ENCODE measurements at places on chromosomes 12 and 14.

- no peak for DNase-seq
Observed at GRCh38 chr12:92436856-92437255, 265.9 kb upstream of the PLEKHG7 start.

DNA sequence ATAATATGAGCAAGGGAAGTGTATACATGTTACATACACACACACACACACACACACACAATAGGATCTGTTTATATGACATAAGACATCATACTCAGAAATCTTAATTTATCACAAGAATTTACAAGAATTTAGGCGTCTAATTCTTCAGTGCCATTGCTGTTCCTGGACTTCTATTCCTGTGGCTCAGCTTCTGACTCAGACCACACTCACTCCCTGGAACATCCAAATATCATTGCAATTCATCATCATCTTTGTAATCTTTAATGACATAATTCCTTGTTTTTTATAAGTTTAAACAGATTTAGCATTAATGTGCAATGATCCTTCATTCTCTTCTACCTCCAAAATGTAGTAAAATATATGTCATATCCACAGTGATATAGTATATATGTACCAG lies 544.2 kb downstream of the FOXG1 start:
- DNase-seq, result peak; percentile 23

GRCh38 chr12:97308576-97309198 lies 153.9 kb upstream of the RMST start:
- peak; percentile 62 for DNase-seq

DNA sequence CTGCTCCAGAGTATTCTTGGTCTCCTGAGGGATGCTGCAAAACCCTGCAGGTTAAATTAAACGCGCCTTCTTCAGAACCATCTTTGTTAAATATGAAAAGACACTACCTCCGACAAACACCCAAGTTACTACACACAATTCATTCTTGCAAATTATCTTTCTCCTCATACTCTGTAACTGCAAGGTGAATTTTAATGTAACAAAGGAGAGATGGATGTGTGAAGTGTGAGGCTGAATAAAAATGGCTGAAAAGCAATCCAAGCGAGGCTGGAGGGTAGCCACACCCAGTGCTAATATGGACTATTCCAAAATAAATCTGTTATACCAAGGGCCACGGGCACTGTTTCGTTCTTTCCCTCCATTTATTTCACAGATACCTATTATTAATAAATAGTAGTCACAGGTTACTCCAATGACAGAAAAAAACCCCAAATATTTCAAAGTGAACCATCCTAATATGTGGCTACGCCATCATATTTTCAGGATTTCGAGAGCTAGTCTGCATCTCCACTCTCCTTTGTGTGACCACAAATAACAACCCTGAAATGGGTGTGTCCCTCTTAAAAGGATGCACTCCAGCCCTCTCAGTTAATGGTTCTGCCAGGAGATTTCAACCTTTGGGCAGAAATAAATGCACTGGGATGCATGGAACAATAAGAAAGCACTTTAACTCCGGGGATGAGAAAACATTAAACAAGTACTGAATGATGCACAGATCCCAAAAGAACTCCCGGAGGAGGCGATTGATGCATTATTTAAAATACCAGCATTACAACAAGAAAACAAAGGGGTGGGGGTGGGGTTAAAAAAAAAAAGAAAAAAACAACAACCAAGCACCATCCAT lies 53.1 kb upstream of the CCDC175 start:
- no peak for DNase-seq

- no peak for DNase-seq
Observed at GRCh38 chr12:57232156-57232756, 2.7 kb downstream of the SHMT2 start.

DNA sequence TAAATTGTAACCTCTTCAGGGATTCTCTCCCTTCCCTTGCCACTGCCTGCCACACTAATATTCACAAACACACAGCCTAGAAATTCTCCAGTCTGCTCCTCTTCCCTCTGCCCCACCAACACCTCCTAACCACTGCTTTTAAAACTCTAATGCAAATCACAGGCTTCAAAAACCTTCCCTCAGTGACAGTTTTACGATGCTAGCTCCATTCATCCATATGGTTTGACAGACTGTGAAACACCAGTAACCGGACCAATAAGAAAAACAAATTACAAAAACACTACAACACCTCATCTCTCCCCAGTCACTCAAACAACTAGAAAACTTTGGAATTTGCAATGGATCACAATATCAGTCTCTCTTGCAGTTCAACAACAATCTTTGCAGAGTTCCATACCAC lies 5.7 kb downstream of the DPF3 start:
- DNase-seq, result no peak

- DNase-seq, result no peak
Observed at GRCh38 chr14:94175011-94175745, 1.1 kb downstream of the PPP4R4 start.

- DNase-seq, result peak; percentile 28
Observed at GRCh38 chr12:105369014-105369413, 38.5 kb downstream of the C12orf75 start.

DNA sequence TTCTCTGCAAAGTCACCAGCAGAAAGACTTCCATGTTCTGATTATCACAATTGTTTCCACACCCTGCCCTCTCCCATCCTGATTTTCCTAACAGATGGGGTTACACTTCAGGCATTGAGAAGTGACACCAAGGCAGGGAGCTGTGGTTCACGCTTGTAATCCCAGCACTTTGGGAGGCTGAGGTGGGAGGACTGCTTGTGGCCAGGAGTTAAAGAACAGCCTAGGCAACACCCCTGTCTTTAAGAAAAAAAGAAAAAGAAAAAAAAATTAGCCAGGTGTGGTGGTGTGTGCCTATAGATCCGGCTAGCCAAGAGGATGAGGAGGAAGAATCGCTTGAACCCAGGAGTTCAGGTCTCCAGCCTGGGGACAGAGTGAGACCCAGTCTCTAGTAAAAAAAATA lies 5.2 kb downstream of the PPP1CC start:
- no peak for DNase-seq

DNA sequence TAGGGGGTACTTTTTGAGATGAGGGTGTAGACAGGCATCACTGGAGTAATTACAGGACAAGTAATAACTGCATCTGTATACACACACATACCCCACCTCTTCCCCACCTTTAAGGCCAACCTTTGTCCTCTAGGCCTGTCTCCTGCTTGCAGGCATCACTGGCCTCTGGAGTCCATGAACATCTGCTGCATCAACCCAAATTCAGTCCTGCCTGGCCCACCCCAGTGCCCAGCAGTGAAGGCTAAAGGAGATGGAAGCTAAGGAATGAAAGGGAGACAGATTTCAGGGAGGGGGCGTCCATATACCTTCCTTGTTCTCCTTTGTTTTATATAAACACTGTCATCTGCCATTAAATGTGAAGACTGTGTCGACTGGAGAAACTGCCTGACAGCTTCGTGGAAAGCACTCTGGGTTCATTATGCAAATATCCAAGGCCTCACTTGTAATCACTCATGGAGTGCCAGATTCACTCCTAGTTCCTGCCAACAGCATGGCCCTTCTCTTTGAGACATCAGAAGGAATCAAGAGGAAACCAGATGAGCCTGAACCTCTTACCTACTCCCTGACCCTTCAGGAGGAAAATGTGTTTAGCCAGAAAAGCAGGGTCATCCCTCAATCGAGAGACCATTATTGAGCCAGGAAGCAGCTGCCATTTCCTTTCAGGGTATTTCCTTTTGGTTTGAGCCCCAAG lies 64.4 kb downstream of the SERPINA3 start:
- no peak for DNase-seq

- no peak for DNase-seq
Observed at GRCh38 chr12:86264451-86265328, 8.5 kb upstream of the MGAT4C start.

- DNase-seq, result no peak
Observed at GRCh38 chr14:68926236-68926635, 52.9 kb downstream of the ACTN1 start.

DNA sequence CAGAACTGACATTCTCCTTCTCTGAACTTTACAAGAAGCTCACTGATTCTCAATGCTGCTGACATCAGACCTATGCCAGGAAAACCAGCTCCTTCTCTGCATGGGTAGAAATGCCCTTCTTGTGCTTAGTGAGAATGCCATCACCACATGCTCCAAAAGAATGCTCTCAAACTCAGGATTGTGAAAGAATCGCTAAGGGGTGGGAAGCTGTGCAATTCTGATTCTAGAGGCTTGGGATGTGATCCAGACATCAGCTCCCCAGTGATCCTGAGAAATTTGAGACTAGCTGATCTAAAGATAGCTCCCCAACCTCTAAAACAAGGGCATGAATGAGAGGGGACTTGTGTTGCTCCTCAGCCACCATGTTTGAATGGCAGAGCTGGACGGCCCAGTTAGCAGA lies 113.2 kb downstream of the DPF3 start:
- peak; percentile 59 for DNase-seq

GRCh38 chr14:77853919-77854318 lies 54.0 kb downstream of the ADCK1 start:
- DNase-seq, result no peak

DNA sequence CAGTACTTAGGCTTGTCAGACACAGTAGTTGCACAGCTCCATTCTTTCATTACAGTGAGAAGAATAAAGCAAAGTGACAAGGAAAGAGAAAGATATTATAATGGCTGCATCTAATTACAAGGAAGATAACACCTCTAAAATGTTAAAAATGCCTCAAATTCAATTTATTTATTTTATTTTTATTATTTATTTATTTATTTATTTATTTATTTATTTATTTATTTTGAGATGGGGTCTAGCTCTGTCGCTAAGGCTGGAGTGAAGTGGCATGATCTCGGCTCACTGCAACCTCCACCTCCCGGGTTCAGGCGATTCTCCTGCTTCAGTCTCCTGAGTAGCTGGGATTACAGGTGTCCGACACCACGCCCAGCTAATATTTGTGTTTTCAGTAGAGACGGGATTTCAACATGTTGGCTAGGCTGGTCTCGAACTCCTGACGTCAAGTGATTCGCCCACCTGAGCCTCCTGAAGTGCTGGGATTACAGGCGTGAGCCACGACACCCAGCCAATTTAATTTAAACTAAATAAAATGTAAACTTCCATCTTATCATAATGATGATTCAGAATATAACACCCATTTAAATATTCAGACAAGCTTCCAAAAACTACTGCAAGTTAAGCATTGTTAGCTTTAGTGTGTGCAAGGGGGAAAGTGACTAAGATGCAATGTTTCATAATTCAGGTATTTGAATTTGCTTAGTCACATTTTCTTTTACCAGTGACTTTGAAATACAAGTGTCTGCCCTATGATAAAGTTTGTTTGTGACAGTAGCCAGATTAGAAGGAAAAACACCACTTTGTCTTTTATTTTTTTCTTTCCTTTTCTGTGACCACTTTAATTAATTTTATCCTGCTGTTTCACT lies 2.4 kb upstream of the CFAP54 start:
- DNase-seq, result no peak

- no peak for DNase-seq
Observed at GRCh38 chr14:79852950-79853744, 358.2 kb downstream of the DIO2 start.

- DNase-seq, result peak; percentile 18
Observed at GRCh38 chr14:29671034-29671433, 256.6 kb downstream of the PRKD1 start.

DNA sequence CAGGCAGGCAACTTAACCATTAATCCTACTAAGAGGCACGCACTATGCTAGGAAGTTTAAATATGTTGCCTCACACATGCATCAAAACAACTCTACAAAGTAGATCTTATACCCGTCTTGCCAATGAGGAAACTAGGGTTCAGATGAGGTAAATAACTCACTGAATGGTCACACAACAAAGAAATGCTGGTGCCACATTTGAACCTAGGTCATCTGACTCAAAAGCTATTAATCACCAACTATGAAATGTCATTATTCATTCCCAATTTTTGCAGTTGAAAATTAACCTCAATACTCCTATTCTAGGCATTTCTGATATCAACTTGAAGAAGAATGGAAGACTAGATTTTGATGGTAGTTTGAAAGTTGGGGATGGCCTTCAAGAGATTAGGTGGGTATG lies 2.8 kb upstream of the PYROXD1 start:
- no peak for DNase-seq

DNA sequence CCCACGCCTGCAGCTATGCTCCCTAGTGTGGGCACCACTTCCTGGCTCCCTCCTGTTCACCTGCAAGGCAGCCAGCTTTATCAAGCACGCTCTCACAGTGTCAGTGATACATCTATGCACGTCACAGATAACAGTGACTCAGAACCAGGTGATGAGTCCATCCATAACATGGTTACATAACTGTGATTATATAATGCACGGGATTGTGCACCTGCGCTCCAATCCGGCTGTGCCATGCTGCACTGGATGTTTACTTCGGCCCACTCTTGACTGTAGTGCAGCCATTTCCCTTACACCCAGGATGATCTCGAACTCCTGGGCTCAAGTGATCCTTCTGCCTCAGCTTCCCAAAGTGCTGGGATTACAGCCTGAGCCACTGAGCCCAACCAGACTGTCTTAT lies 38.4 kb upstream of the CEP83 start:
- no peak for DNase-seq

DNA sequence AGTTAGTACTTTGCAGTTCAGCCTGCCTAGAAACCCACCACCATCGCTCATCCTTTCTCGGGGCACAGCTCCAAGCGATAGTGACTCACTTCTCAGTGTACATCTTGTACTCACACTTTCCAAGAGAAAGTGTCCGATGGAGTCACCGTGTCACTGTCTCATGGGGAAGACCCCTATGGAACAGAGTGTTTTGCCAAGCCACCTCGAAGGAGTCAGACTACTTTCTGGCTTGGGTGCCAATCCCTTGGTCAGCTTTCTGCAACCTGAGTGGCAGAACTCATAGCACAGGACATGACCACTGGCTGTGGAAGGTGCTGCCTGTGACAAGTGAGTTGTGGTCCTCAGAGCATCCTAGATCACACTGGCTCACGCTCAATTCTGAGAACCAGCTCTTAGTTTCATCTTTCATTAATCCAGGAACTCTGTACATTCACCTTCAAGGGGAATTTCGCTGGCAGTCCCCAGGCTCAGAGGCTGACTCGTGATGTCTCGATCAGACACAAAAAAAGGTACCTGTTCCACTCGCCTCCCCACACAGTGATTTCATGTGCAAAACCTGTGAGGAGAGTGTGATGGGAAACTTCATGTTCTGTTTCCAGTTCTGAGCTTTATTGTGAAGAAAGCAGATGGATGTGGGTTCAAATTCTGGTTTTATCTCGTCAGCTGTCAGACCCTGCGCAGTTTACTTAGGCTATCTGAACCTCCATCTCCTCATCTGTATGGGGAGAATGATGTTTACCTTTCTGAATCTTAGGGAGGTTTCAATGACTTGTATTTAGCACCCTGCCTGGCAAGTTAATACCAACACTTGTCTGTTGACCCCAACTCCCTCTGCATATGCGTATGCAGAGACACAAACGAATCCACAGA lies 127.3 kb upstream of the CCND2 start:
- DNase-seq, result no peak

DNA sequence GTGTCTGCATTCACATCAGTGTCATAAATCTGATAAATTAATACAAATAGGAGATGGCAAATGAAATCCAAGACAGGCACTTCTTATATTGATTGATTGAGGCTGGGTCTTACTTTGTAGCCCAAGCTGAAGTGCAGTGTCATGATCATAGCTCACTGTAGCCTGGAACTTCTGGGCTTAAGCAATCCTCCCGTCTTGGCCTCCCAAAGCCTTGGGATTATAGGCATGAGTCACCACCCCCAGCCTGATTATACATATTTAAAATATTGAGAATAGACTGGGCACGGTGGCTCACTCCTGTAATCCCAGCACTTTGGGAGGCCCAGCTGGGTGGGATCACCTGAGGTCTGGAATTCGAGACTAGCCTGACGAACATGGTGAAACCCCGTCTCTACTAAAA lies 51.3 kb downstream of the MARK3 start:
- no peak for DNase-seq

Measured in astrocyte of the cerebellum (primary cell).